ENCODE measurements at places on chromosomes 4 and X. TPM values are rescaled to one million over a fixed set of nuclear protein-coding genes. Genes with fewer than 3 reads are reported as not detected.

The GC gene
- not detected for total RNA-seq

The UNC5C gene
- not detected for total RNA-seq

The ZBTB49 gene
- 8.4 TPM for total RNA-seq

The PPP4R3C gene
- total RNA-seq = not detected

The WDR13 gene
- total RNA-seq = 39.7 TPM

The OGT gene
- 356 TPM for total RNA-seq

The CXorf49 gene
- total RNA-seq = not detected

The CXCL13 gene
- total RNA-seq = 3.2 TPM

The SYTL4 gene
- total RNA-seq = 0.14 TPM

DNA sequence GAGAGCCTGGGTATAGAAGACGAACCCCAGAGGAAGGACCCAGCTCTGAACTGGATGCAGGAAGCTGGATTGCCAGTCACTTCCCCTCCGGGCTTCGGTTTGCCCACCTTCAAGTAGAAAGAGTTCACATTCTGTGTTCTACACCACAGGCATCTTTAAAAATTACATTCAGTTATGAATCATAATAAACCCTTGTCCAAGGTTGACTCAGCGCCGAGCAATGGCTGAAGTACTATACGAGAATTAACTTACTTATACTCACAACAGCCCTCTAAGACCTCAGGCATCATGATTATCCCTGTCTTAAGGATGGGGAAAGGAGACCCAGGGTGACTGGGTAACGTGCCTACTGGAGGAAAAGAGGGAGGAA lies 72.5 kb downstream of the EVC2 start:
- DNase-seq = no peak

GRCh38 chr4:24598025-24598424 lies 13.7 kb upstream of the DHX15 start:
- DNase-seq = no peak

DNA sequence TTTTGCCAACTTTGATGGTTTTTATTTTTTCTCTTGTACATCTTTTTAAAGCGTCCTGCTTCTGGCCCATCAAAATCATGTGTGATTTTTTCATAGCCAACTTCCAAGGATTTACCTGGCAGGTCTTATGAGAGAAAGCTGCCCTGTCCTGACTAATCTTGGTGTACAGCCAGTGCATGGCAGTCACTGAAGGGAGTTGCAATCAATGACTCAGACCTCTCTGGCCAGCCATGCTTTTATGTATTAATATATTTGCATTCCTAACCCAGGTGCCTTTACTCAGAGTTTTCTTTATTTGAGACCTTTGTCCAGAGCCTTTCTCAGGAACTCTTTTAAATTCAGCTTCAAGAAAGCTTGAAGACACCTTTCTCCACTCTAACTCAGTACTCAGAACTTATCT lies 691.5 kb upstream of the HTR2C start:
- DNase-seq = no peak

DNA sequence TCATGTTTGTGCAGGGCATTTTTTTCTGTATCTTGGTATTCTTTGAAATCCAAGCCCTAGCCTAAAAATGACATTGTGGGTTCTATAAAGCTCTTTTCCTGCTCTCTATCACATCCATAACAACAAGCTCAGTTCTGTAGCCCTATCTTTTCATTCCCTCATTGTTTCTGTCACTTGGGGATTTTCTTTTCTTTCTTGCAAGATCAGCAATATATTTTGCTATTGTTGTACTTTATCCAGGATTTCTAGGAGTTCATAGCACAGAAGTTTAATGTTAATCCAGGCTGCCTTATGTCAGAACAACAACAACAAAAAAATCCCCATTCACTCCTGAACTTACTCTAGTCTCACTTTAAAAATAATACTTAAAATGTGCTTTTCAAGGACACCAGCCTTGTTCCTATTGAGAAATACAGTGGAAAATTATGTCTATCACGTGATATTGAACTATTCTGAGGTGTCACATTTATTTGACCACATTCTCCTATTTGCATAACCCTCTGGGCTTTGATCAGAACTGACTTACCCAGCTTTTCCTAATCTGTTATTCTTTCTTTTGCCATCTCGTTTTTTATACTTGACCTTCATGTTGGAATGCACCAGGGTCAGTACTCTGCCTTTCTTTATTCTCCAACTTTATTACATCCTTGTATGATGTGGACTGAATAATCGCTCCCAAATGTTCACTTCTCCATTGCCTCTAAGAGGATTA lies 112.8 kb downstream of the MAGEB5 start:
- DNase-seq = no peak

- no peak for DNase-seq
Measured at GRCh38 chr4:70895405-70895804, 6.8 kb upstream of the MOB1B start.

DNA sequence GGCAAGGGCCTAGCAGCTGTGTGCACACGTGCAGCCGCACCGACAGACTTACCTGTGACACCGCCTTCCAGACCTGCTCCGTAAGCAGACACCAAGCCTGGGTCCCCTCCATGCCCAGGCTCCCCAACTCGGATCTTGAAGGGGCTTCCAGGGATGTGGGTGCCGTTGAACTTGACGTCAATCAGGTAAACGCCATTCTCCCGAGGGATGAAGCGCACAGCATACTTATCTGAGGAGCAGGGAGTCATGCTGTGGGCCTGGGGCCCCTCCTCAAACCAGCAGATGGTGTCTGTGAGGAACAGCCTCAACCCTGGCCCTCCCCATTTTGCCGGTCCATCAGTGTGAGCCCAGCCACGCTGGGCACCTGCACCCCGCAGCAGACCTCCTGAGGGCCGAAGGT lies 24.5 kb downstream of the FLNA start:
- no peak for DNase-seq

DNA sequence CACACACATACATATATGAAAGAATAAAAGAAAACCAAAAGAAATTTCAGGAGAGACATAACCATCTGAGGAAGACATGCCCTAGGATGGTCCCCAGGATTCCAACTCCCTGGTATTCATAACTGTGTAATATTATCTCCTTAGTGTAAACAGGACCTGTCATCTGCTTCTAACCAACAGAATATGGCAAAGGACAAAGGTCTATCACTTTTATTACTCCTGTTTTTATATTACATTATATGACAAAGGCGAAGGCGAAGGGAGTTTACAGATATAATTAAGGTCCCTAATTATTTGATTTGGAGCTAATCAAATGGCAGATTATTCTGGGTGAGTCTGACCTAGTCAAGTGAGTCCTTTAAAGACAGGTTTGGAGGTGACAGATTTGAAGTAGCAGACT lies 155.1 kb downstream of the MID1 start:
- no peak for DNase-seq

DNA sequence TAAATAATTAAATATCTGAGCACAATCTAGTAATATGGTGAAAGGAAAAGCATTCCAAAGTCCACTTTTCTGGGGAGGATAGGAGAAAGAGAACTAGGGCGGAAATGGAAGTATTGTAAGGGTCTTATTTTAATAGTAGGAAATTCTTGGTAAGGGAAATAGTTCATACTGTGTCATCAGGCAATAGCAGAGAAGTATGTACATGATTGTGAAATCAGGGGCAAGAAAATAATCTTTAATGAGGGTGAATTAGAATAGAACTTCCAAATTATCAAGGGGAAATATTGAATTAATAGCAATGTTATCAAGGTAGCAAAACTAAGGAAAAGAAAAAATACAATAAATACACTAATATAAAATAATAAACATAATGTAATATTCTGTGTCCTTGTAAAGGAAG lies 14.8 kb downstream of the GIMD1 start:
- DNase-seq = no peak

- no peak for DNase-seq
Measured at GRCh38 chr4:93896516-93896915, 68.0 kb downstream of the ATOH1 start.
